ENCODE measurements at places on chromosomes 16 and 17.

DNA sequence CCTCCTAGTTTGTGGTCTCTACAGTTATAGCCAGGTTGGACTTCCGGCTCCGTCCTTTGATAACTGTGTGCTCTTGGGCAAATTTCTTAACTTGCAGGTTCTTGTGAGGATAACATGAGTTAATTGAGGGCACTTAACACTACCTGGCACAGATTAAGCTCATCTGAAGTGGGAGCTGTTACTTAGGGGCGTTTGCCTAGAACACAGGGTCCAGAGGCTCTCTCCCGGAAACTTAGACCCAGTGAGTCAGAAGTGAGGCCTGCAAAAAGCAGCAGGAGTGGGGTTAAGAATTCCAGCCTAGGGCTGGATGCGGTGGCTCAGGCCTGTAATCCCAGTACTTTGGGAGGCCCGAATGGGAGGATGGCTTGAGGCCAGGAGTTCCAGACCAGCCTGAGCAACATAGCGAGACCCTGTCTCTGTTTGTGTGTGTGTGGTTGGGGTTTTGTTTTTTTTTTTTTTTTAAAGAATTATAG lies 1.4 kb downstream of the MVP start:
- DNase-seq: no peak

DNA sequence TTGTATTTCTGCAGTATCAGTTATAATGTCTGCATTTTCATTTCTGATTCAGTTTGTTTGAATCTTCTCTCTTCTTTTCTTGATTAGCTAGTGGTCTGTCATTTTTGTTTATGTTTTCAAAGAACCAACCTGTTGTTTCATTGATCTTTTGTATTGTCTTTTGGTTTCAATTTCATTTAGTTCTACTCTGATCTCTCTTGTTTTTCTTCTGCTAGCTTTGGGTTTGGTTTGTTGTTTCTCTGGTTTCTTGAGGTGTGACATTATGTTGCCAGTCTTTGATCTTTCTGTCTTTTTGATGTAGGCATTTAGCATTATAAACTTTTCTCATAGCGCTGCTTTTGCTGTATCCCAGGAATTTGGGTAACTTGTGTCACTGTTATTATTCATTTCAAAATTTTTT lies 107.2 kb downstream of the PHKB start:
- no peak for DNase-seq

DNA sequence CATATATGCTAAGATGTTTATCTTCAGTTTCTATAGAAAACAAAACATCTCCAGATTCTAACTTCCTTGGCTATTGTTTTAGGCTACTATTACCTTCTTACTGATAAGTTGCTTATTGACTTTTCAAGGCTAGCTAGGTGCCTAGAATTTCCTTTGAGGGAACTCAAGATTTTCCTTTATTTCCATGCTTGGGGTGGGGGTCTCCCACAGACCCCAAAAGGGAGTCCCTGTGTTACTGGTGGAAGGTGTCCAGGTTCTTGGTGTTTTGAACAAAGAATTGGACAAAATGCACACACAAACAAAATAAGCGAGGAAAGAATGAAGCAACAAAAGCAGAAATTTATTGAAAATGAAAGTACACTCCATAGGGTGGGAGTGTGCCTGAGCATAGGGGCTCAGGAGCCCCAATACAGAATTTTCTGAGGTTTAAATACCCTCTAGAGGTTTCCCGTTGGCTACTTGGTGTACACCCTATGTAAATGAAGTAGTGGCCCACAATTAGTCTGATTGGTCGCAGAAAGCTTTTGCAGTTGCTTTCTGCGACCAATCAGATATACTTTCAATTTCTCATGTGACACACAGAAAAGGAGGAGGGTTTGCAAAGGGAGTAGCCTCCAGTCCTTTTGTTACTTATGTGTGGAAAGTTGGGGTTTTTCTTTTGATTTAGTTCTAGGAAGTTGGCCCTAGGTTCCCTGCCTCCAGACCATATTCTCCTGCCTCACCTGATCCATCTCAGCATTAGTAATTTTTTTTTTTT lies 67.5 kb downstream of the MARF1 start:
- no peak for DNase-seq

GRCh38 chr17:50708050-50709000 lies 611 bp upstream of the ANKRD40 start:
- DNase-seq: no peak

- no peak for DNase-seq
Measured at GRCh38 chr17:78104540-78104941, 24.0 kb downstream of the TMC6 start.

DNA sequence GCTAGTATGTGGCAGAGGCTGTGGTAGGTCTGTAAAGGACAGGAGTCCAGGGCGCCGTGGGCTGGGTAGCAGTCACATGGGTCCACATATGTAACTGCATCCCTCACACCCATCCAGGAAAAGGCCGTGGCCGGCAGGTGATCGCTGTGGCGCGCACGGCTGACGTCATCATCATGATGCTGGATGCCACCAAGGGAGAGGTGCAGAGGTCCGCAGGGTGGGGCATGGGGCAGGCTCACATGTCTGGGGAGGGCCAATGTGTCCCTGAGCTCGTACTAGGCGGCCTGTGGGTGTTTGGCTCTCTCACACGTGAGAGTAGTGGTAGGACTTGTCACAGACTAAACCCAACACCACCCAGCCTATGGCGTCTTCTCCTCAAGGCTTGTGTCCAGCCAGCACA lies 9.0 kb upstream of the MYO15A start:
- no peak for DNase-seq

Measured in GOT3 (cell line).